CD8-positive, alpha-beta T cell (primary cell): ENCODE measurements at places on chromosomes 7 and 10.

- no peak for DNase-seq
Observed at GRCh38 chr7:44891791-44892190, 6.5 kb upstream of the PURB start.

GRCh38 chr10:125689955-125690569 lies 7.1 kb upstream of the TEX36 start:
- no peak for DNase-seq

GRCh38 chr7:29328811-29329210 lies 134.2 kb downstream of the CHN2 start:
- no peak for DNase-seq

DNA sequence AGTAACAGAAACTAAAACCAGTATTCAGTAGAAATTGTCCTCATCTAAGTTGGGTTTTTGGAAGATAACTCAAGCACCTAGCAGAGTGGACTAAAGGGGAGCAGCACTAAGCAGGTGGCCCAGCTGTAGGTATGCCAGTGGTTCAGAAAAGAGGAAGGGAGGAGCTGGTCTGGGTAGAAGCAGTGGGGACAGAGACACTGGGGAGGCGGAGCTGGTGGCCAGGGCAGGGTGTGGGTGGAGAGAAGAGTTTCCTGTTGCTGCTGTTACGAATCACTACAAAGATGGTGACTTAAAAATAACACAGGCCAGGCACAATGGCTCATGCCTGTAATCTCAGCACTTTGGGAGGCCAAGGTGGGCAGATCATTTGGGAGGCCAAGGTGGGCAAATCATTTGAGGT lies 136.2 kb downstream of the WDR11 start:
- DNase-seq: no peak

GRCh38 chr10:79102498-79102874 lies 33.7 kb downstream of the ZMIZ1 start:
- DNase-seq: no peak

- no peak for DNase-seq
Observed at GRCh38 chr10:18179891-18180290, 39.7 kb downstream of the CACNB2 start.

- DNase-seq: no peak
Observed at GRCh38 chr7:66664590-66665293, 36.1 kb downstream of the KCTD7 start.

DNA sequence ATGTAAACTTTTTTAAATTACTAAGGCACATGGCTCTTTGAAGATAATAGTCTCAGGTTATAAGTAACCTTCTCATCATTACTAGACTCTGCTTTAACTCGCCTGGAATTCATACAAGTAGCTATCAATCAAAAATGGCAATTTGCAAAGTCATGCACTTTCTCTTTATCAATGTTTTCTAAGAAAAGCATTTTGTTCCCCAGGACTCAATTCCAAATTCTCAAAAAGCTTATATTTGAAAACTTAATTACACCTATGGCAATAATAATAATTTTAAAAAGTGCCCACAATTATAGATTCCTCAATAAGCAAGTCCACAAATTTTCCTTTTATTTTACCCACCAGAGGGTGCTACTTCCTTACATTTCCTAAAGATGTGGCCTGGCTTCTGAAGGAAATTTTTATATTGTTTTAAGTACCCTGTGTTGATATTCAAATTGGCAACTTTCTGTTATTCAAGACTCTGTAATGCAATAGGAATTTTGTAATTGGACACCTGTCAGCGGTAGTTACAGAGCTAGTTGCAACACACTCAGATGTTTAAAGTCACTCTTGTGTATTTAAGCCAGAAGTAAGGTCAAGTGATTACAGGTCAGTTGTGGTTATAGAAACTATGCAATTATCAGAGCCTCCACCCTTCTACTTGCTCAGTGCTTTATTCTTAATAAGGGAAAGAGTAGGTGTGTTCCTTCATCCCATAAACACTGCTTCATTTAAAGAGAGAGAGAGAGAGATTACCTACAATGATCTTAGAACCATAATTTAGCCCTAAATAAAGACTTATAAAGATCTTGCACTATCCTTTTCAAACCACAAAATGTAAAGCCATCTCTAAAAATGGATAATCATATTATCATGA lies 47.1 kb upstream of the HYAL4 start:
- DNase-seq: no peak

DNA sequence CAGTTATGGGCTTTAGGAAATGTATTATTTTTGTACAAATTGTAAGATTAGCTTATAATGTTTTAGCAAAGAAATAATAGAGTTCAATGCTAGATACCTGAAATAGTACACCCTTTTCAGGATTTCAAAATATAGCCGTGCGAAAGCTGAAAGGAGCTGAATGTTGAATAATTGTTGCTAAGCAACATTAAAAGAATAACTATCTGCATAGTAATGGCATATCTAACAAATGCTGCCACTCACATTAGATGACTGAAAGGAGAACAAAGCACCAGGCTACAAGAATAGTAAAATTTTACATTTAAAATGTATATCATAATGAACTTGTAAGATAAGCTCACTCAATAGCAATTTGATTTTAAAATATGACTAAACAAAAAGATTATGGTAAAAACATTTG lies 82.5 kb downstream of the SDHAF3 start:
- no peak for DNase-seq

GRCh38 chr7:40717242-40717641 lies 582.4 kb downstream of the SUGCT start:
- DNase-seq: no peak

DNA sequence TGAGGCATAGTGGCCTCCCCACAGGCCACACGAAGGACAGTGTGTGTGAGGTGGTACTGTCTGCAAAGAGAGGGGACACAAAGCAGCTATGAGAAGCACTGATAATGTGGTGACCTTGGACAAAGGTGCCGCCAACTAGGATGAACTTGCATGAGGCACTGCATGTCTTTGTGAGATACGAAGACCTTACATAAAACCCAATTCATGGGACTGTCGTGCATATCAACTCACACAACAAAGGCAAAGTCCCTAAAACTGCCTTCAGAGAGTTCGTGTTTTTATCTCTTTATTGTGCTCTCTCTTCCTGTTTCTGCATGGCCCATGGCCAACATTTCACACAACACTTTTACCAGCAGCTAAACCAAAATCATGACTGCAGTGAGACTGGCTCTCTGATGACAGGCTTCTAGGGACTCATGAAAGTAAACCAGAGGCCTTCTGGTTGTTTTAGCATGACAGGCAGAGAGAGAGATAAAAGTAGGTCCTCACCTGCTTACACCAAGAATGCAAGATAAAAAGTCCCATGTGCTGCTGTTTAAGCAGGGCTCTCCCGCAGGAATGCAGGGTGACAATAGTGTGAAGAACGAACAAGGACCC lies 347.8 kb downstream of the ELMO1 start:
- no peak for DNase-seq
